ELR (cell line): ENCODE measurements at places on chromosomes 2 and 18.

- DNase-seq, result no peak
These were observed 63.8 kb upstream of the IL1R1 start for GRCh38 chr2:102078773-102079172.

- no peak for DNase-seq
These were observed 25.7 kb upstream of the LPIN1 start for GRCh38 chr2:11720752-11721151.

DNA sequence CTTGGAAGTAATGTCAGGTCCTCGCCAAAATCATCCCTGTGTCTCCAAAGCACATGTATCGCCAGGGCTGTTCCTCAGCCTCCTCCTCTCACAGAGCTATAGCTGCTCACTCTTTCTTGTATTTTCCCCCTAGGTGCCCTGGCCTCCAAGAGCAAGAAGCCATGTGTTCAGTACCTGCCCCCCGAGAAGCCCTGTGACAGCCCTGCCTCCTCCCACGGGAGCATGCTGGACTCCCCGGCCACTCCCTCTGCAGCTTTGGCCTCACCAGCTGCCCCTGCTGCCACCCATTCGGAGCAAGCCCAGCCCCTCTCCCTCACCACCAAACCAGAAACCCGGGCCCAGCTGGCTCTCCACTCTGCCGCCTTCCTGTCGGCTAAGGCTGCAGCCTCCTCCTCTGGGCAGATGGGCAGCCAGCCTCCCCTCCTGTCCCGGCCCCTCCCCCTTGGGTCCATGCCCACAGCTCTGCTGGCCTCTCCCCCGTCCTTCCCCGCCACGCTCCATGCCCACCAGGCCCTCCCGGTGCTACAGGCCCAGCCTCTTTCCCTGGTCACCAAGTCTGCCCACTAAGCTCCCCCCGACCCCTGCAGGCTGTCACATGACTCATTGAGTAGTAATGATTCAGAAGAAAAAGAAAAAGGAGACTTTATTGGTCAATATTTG is 18.8 kb downstream of the TGOLN2 start:
- DNase-seq, result peak; percentile 59

DNA sequence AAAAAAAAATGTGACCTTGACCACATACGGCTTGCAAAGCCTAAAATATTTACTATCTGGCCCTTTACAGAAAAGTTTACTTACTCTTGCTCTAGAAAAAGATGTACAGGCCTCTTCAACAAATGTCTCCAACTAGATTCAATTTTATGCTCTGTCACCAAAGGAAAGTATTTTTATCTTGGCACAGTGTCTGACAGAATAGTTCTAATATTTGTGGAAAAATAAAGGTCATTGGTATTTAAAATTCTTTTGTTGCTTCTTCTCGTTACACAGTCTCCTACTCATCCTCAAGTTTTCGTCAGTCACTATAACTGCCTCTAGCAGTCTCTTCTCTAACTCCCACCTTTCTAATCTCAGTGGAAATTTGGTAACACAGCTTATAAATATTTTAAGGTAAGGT is 1.4 kb downstream of the RBKS start:
- DNase-seq, result no peak

DNA sequence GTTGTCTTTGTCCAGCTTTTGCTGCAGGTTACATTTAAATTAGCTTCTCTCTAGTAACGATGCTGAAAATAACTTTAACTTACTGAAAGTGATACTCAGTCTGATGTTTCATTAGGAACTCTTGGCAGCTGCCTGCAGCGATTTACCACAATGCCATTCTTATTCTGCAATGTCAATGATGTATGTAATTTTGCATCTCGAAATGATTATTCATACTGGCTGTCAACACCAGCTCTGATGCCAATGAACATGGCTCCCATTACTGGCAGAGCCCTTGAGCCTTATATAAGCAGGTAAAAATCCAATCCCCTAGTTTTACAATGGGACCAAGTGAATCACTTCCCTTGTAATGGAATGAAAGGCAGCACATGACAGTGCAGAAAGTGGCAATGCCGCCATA is 16.3 kb upstream of the MFF start:
- no peak for DNase-seq

- no peak for DNase-seq
These were observed 1.1 kb downstream of the MAPK4 start for GRCh38 chr18:50560681-50561629.

DNA sequence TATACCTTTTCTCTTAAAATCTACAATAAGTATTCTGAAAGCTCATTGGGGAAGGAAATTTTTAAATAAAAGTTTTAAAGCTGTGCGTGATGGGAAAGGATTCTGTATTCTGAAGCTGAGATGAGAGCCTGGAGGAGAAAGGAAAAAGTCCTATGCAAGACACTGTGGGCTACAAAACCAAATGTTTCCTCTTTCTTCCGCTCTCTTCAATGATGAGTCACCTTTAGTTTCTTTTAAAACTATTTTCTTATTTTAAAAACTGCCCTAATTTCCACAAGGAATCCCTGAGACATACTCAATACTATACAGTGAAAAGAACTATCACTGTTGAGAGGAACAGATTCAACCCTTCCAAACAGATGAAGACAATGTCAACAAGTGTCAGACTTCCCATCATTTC is 87.4 kb downstream of the INO80D start:
- no peak for DNase-seq

DNA sequence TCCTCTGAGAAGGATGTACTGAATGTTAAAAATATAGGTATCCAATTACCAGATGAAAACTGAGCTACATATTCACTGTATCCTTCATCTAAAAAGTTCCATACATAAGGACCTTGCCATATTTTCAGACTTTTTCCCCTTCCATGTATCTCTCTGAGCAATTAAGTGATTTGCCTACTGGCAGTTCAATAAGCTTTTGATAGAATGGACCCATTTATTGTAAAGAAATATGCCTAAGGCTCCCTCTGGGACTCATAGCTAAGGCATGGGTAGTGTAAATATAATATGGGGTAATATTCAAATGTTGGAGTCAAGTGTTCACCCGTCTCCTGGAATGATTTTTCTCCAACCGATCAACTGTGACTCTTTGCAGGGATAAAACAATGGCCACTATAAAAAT is 135.4 kb upstream of the FSHR start:
- DNase-seq, result no peak

DNA sequence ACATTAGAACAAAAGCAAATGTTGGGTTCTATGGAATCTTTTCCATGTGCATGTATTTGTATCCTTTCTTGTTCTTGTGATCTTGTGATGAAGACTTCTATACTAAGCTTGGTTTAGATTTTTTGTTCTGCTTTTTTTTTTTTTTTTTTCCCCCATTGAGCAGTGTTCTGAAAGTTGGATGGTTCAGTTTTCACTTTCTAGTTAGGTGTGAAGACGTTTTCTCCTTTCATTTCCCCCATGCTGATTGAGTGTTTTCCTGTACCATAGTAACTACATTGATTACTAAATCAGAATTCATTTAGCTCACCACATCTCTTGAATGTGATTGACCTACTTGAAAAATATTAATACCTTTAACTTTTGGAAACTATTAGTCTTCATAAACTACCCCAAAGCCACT is 34.1 kb downstream of the NOP58 start:
- no peak for DNase-seq

DNA sequence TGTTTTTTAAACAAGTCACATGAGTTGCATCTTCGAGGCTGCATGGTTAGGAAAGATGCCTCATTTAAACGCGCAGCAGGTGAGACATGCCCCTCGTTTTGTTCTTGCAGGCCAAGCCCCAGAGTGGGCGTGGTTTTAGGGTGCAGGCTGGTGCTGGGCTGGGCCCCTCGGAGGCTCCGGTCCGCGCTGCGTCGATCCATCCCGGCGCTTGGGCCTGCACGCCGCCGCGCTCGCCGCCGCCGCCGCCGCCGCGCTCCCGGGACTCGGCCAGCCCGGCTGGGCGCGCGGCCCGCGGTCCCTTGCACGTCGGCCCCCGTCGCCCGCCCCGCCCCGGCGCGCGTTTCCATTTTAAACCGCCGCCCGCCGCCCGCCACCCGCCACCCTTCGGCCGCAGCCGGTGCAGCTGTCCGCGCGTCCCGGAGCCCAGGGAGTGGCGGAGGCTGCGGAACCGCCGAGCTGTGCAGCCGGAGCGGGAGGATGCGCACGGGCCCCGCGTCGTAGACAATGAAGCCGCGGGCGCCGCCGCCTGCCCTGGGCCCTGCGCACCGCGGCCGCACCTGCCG is 175.5 kb downstream of the AGAP1 start:
- peak; percentile 77 for DNase-seq

GRCh38 chr2:176162911-176163671 is 6.0 kb downstream of the HOXD3 start:
- no peak for DNase-seq

DNA sequence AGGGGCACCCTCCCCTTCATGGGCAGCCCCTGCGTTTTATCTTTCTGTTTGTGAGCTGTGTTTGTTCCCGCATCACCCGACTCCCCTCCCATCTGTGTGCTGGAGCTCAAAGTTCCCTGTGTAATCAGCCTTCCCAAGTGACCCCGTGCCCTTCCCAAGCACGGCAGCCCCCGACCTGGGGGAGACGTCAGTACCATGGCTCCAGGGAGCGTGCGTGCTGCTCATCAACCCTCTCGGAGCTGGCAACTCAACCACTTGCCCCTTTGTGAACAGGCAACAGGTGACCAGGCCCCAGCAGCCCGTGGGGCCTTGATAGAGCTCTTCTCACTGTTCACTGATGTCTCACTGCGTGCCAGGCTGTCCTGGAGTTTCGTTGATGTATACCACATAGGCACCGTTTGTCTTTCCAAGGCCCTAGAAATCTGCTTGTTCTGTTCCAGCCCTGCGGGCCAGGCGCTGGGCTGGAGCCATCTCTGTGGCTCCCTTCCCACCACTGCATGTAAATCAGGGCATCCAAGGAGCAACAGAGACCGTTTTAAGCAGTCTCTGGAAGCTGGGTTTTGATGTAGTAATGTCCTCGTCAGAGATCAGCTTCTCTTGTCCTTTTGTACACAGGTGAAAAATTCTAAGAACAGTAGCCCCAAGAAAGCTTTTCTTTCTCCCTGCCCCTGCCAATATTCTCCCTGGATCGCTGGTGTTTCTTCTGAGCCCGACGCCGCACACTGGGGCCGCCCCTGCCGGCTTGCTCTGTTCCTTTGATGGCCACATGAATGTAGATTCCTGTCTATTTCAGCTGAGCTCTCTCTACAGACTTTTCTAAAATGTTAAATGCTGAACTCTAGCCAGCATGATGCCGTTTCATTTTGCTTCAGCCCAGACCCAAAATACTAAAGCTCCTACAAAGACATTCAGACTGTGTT is 107.0 kb upstream of the PTPRM start:
- DNase-seq, result no peak

- peak; percentile 95 for DNase-seq
These were observed 106.6 kb upstream of the STON1 start for GRCh38 chr2:48423376-48423775.

GRCh38 chr18:73711256-73711655 is 436.4 kb downstream of the FBXO15 start:
- no peak for DNase-seq

DNA sequence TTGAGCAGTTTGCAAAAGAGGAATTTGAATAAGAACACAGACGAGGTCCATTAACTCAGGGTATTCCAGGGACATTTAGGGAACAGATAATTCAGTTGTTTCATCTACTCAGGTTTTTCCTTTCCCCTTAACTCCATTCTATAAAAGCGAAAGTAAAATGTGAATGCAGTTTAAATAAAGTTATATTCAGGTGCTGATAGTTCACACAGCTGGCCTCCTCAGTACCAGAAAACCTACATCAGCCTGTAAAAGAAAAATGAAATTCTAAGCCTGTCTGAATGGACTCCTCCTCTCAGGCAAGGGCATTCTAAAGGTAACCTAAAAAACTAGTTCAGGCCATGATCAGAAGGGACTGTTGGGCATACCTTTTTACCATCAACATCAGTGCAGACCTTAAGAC is 873.8 kb downstream of the SUCLG1 start:
- no peak for DNase-seq

- no peak for DNase-seq
These were observed 49.0 kb downstream of the PSMG2 start for GRCh38 chr18:12751891-12752290.

- no peak for DNase-seq
These were observed 279.7 kb upstream of the FIGN start for GRCh38 chr2:164015328-164016123.

DNA sequence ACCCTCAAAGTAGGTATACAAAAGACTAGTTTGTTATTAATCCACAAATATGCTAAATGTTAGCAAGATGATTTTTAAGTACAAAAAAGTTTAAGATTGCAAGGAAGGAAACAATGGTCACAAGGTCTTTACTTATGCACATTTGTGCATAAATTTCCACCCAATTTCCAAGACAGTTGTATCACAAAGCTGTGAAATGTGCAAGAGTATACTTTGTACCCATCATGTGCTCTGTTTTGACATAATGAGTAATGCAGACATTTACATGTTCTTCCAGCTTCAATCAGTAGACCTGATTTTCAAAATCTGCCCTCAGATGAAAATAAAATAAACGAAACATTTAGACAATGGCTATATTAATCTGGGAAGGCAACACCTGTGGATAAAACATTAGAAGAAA is 27.0 kb downstream of the SLC5A7 start:
- DNase-seq, result no peak

DNA sequence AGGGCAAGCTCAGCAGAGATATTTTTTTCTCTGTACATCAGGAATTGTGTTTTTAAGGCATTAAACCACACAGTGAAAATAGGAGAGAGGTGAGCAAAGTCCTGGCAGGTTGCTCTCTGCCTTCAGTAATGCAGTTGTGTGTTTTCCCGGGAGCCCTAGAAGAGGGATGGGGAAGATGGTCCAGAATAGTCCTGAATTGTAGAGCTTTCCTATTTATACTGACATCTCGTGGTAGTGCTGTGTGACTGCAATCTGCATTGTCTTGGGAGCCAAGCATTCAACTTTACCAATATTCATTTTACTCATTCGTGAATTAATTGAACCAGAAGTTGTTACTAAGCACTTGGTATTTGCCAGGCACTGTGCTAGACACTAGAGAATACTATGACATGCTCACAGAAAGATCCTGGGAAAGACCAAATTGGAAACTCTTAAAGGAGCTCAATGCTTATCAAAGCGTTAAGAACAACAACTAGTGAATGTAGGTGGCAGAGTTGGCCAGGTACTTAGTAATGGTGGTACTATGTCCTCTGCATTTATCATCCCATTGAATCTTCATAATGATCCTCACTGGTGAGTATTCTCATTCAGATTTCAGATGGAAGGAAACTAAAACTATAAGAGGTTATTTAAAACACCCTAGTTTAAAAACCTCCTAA is 214.6 kb downstream of the TRIB2 start:
- peak; percentile 69 for DNase-seq

DNA sequence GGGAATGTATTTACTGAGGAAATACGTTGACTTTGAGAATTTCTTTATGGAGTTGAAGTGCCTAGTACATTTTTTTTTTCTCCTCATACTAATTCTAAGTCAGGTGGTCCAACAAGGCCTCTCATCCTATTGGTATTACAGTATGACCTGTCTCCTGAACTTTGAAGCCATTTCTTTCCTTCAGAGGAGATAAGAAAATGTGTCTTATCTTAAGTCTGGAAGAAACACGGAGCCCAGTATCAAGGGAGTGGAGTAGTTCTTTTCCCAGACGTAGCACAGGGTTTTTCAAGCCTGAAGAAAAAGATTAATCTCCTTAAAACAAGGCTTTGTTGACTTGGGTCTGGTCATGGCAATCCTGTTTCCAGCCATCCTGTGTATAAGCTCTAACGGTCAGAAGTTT is 11.6 kb upstream of the CPS1 start:
- no peak for DNase-seq

GRCh38 chr2:108377815-108378630 is at the start of gene SULT1C4:
Gene SULT1C4 (plus strand): TSS chr2:108377954. CDS start chr2:108378338, 384 bp downstream.
- no peak for DNase-seq
